Stimulated activated CD8-positive, alpha-beta memory T cell treated with anti-CD3 and anti-CD28 coated beads, Interleukin-12 subunit alpha, Interleukin-12 subunit beta, amount 100 ng/mL, for 4 hours (primary cell): ENCODE measurements at places on chromosomes 4 and X.

DNA sequence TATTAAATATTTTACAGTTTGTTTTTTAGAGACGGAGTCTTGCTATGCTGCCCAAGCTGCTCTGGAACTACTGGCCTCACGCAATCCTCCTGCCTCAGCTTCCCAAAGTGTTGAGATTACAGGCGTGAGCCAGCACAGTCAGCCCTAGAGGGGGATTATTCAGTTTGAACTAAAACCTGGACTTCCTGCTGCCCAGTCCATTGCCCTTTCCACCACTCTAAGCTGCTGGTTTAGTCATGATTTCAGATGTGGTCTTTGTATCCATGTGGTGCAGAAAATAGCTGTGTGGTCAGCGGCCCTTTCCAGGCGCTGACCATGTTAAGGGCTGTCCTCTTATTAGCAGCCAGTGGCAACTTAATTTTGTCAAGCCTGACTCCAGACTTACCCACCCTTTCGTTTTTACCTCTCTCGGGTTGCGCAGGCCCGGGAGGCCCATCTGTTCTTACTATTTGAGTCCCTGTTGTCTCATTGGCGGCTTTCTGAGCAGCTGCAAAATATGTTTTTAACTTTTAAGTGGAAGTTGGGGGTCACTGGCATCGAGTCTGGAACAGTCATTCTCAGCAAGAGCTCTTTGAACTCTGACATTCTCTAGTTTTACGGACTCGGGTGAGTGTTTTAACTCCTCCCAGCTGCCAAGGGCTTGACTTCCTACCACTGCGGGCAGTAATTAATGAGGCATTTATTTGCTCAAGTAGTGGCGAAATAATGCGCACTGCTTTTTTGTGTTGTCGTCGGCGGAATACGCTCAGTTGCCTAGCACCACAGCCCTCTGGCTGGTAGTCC, 773 bp upstream of the VMA21 start:
- no peak for DNase-seq

- no peak for DNase-seq
These were observed 326.6 kb downstream of the GPAT3 start for GRCh38 chr4:83862471-83862870.

GRCh38 chr4:86959588-86960500, 25.0 kb downstream of the AFF1 start:
- DNase-seq: no peak

DNA sequence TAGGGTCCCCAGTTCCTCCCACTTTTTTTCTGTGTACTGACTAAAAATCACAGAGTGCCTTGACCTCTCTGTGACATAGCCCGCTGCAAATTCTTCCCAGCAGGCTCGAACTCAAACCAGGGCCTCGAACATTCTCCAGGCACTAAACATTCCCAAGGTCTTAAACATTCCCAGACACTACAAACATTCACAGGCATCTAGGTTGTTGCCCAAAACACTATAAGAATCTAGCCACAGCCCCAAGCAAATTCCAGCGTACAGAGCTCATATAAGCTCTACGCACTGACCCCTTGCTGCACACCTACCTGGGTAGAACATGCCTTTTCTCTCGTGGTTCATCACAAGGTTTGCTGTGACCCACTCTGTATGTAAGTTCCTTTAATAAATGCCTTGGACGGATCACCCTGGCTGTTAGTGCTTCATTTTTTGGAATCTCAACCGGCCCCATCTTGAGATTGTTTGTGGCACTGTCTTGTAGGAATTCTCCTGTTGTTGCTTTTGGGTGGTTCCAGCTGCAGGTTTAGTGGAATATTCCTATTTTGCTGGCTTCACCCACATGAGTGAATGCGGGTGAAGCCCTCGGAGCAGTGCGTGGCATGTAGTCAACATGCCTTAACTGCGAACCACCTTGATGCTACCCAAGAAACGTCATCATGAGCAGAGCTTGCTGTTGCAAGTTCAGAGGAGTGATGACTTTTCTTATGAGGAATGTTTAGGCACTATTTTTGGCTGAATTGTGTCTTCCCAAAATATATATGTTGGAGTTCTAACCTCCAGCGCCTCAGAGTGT, 230.0 kb downstream of the HS3ST1 start:
- DNase-seq: no peak

DNA sequence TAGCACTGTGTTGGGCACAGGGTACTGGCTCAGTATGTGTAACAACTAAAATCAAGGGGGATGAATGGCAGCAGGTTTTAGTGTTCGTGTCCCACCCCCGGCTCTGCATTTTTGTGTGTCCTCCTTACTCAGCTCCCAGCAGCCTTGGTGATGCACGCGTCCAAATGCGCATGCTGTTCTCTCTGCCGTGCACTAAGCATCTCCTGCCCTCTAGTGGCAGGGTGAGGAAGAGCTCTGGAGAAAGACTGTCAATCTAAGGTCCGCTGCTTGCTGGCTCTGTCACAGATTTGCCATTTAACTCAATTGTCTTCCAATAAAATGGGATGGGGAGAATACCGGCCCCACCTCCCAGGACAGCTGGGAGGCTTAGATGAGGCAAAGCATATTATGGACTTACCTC, 61.4 kb downstream of the WFS1 start:
- no peak for DNase-seq

DNA sequence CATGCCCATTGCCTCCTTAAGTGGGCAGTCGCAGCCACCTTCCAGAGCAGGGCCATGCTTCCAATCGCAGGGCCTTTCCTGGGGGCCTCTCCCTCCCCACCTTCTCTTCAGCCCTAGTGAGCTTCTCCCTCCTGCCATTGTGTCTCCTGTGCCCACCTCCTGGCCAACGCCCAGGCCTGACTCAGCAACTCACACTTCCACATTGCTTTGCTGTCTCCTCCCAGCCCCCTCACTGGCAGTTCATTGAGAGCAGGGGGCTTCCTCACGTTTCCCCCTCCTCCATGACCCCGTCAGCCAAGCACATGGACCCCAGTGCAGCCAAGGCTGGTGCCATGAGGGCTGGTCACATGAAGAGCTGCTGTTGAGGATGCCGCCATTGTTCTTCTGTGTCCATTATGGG, 25.9 kb downstream of the HTRA3 start:
- DNase-seq: no peak

DNA sequence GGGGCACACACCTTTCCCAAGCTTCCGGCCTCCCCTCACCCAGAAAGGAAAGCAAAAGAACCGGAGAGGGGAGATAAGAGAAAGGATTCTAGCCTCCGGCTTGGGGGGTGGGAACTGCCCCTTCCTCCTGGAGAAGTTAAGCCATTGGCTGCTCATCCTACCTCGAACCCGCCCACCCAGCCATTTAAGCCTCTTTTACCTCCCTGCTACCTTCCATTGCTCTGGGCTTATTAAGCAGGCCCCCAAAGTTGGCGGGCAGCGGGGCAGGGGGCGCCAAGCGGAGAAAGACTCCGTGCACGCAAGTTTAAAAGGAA, 2.3 kb downstream of the MAML3 start:
- DNase-seq: no peak

- no peak for DNase-seq
These were observed 74.8 kb downstream of the STPG2 start for GRCh38 chr4:98068495-98068894.

GRCh38 chr4:89226665-89227574, 80.7 kb downstream of the GPRIN3 start:
- peak; percentile 42 for DNase-seq

GRCh38 chr4:137312257-137312656, 220.0 kb downstream of the PCDH18 start:
- DNase-seq: no peak

DNA sequence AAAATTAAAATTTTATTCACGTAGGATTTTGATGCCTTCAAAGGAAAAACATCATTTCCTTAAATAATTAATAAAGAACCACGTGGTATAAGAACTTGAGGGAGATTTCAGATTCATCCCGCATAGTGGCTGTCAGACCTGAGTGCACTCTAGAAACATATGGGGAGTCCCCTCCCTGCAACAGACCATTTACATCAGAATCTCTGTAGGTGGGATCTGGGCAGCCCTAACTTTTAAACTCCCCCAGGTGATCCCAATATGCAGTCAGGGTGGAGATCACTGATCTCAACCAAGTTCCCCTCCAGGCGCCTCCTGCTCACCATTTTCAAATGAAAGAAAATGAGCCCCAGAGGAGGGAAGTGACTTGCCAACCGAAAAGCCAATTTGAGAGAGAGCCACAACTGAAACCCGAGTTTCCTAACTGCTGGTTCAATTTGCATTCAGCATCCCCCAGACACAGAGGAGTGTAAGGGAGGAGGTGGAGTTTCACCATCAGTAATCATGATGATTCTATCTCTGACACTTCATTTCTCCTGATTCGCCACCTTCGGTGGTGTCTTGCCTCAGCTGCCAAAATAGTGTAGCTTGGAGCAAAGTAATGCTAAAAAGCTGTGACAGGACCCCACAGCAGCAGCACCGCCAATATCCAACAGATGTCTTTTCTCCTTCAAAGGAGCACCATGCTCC, 11.4 kb downstream of the RNF150 start:
- no peak for DNase-seq

GRCh38 chr4:148182230-148182911, 259.8 kb downstream of the NR3C2 start:
- no peak for DNase-seq

DNA sequence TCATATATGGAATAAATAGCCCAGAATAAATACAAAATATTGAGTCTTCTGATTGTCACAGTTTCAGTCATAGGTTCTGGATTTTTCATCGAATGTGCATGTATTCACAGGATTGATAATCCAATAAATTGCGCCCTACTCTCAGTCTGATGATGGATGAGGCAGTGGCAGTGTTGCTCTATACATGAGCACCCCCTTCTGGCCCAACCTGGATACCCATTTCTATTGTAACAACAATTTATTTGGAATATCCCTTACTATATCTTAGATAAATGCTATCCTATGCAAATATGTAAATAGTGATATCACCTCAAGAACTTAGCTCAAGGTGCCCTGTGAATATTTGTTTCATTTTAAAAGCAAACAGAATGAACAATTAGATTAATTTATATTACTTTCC, 733.7 kb upstream of the PABPC4L start:
- no peak for DNase-seq

DNA sequence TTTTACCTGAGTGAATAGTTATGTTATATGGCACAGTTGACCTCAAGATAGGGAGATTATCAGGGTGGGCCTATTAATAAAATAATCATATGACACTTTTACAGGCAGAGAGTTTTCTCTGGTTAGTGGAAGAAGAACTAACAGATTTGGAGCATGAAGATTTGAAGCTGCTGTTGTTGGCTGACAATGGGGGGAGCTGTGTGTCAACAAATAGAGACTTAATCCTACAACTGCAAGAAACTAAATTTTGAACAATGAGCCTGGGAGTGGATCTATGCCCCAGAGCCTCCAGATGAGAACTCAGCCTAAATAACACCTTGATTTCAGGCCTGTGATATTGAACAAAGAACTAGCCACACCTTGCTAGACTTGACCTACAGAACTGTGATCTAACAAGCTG, 7.2 kb upstream of the CCSER1 start:
- no peak for DNase-seq

DNA sequence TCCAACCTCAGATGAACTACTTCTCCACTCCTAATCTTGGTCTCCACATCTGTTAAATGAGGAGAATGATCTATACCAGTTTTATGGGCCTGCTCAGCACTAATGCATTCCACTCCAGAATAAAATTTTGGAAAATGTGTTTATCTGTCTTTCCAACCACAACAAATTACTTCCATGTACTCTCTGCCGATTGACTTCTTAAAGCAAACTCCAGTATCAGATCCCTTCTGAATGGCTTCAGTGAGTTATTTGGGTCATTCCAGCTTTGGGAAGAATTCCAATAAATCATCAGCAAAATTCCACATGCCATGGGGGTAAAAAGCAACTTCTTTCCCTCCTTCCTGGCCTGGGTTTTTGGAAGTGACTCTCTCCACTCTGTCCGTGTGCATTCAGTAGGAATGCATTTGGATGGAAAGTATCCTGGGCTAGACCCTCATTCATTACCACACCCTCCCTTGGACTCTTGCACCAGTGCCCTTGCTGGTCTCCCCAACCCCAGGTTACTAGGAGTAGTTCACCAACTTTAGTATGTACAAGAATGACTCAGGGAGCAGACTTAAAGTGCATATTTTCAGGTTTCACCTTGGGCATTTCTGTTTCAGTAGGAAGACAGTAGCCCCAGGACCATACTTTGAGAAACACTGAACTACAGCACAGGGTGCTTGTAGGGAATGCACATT, 15.4 kb upstream of the ADH6 start:
- DNase-seq: no peak

DNA sequence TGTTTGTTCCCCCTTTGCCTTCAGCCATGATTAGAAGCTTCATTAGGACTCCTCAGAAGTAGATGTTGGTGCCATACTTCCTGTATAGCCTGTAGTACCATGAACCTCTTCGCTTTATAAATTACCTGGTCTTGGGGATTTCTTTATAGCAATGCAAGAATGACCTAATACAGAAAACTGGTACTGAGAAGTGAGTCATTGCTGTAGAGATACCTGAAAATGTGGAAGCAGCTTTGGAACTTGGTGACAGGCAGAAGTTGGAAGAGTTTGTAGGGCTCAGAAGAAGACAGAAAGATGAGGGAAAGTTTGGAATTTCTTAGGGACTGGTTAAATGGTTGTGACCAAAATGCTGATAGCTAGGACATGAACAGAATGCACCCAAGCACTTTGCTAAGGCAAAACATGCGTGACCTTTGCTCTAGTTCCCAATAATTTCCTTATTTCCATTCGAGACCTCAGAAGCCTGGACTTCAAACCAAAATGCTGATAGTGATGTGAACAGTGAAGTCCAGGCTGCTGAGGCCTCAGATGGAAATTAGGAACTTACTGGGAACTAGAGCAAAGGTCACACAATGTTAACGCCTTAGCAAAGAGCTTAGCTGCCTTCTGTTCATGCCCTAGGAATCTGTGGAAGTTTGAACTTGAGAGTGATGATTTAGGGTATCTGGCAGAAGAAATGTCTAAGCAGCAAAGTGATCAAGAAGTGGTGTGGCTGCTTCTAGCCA, 3.0 kb upstream of the USP46 start:
- no peak for DNase-seq

DNA sequence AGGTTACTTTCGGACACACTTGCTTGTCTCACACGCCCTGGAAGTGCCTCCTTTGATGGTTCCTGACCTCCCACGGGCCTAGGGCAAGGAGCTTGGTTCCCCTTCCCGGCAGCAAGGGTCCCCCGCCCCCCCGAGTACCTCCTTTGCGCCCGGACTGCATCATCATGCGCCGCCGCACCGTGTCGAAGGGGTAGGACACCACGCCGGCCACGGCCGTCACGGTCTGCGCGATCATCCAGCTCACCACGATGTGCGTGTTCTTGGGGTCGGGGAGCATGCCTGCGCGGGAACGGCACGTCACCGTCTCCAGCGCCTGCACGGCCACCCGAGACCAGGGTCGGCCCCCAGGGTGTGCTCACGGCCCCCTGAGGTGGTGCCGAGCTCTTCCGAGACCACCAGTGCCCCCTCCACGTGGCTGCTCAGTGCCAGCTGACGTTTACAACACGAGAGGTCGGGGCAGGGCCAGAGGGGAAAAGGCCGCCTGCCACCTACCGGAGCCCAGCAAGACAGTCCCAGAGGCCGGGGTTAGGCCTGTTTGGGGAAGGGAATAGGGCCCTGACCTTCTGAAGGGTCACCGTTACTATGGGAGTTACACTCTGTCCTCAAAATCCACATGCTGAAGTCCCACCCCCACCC, 4.7 kb downstream of the SLC25A6 start:
- no peak for DNase-seq
